ENCODE measurements at places on chromosomes 12 and 14. TPM values are rescaled to one million over a fixed set of nuclear protein-coding genes. Genes with fewer than 3 reads are reported as not detected.

DNA sequence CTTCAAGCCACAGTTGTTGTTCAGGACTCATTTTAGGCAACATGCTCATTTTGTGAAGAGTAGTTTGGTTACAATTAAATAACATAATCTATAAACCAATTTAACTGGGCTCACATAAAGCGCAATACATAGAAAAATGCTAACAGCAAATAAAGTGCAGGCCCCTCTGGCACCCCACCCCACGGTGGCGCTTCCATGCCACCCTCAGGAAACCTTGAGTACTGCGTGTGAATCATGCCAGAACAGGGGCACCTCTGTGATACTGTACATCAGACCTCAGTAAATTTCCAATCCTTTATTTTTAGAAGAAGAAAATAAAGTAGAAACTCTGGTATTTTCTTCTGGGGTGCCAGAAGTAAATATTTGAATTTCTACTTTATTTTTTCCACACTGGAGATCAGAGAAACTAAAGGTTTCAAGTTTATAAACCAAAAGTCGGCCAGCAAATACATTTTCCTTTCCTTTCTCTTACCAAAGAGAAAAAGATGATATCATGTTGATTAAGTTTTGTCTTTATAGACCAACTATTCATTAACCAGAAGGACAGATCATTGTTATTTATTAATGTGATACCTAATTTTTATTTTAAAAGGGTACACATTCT lies 316.8 kb downstream of the PAWR start:
- DNase-seq, result no peak

DNA sequence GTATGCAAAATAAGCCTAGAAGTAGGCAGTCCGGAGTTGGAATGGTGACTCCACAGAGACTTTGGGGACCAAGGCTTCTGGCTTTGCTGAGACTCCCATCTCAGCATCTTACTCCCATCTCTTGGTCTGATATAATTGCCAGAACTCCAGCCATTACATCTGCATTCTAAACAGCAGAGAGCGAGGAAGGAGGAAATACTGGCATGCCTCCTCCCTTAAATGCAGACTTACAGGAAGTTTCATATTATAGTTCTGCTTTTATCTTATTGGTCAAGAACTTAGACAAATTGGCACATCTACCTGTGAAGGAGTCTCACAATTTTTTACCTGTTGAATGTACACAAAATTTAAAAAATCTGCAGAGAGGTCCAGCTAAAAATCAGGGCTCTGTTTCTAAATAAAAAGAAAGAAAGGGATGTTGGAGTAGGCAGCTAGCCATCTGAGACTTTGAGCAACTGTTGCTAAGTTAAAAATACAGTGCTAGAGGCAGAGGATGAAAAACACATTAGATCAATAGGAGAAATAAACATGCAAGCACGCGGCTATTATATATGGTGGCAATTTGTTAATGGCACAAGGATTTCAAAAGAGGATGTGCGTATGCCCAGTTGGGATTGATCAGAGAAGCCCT lies 209.9 kb upstream of the HMGA2 start:
- DNase-seq, result no peak

DNA sequence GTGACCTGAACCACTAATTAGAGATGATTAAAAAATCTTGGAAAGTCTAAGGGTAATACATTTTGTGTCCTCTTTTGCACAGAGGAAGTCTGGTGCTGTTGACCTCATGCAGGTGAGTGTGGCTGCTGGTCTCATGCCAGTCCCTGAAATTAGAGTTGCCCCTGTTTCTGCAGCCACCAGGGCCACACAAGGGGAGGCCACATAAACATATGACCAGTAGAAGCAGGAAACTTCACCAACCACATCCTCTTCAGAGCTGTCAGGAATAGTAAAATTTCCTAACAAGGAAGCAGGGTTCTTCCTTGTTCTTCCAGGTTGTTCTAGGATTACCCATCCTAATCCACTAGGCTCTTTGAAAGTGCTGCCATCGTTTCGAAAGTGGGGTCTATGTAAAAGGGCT lies 28.3 kb downstream of the PSMA6 start:
- no peak for DNase-seq

DNA sequence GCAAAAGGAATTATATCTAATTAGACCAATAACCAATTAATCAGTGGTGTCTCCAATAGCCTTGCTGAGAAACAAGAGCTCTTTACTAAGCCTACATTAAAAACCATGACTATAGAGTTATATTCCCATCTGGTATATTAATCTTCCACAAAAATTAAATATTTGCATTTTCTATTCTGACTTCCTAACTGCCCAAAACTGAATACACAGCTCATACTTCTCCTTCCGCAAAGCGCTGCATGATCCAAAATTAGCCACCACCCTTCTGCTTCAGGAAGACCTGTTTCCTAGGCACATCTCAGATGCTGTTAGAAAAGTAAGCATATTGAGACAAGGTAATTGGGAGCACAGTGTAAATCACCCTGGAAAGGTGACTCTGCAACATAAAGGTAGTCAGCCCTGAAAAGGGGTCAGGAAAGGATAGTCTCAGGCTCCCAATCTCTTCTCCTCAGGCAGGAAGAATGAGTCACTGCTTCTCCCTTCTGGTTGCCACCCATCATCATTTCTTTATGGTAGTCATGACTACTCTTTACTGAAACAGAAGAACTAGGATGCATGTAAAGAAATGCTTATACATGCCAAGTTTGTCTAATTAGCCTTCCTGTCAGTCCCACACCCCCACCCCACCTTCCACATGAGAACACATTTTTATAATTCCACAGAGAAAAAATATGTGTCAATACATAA lies 54.3 kb downstream of the PLCZ1 start:
- DNase-seq, result no peak

Gene GCH1
- total RNA-seq, result 30.5 TPM

Measured in CD8-positive, alpha-beta T cell (primary cell).